ENCODE measurements at places on chromosomes 5 and 9. TPM values are rescaled to one million over a fixed set of nuclear protein-coding genes. Genes with fewer than 3 reads are reported as not detected.

Gene RRAGA
- total RNA-seq, result 54.6 TPM

Gene SKP1
- total RNA-seq, result 123 TPM

Gene LCN6
- not detected for total RNA-seq

GRCh38 chr9:18111146-18111545 is 362.8 kb upstream of the ADAMTSL1 start:
- H3K36me3 ChIP-seq, result no peaks in the 10 kb centered on the region
- no peak for DNase-seq
- H3K27me3 ChIP-seq, result peaks cover 7% of the 10 kb centered on the region
- no peak overlapping the region for H3K27ac ChIP-seq

- no peaks in the 10 kb centered on the region for H3K27me3 ChIP-seq
- H3K36me3 ChIP-seq, result no peaks in the 10 kb centered on the region
- no peak overlapping the region for H3K27ac ChIP-seq
- H3K4me1 ChIP-seq, result no peaks in the 10 kb centered on the region
- H3K4me3 ChIP-seq, result no peak overlapping the region
Observed at GRCh38 chr5:112634796-112635195, 102.9 kb upstream of the APC start.

- H3K36me3 ChIP-seq, result no peaks in the 10 kb centered on the region
- H3K27ac ChIP-seq, result no peak overlapping the region
- no peak for DNase-seq
- H3K27me3 ChIP-seq, result no peaks in the 10 kb centered on the region
Observed at GRCh38 chr5:120217001-120217400, 247.1 kb upstream of the PRR16 start.

DNA sequence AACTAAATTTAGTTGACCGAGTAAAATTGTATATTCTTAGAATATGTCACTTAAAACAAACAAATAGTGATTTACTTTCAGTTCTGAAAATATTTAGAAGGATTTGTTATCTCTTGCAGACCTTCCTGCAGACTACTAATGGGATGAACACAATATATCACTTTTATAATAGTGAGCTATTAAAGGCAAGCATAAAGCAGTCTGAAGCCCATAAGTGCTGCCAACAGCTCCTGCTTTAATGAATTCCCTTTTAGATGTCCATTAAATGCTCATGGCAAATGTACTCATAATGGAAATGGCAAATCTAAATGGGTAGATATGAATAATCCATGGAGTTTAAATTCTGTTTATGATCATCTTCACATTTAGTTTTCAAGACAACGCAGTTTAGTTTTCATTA is 170.2 kb downstream of the RANBP17 start:
- H3K27ac ChIP-seq, result no peak overlapping the region
- no peaks in the 10 kb centered on the region for H3K4me1 ChIP-seq
- no peaks in the 10 kb centered on the region for H3K27me3 ChIP-seq
- no peaks in the 10 kb centered on the region for H3K36me3 ChIP-seq
- DNase-seq, result no peak
- no peak overlapping the region for H3K4me3 ChIP-seq

DNA sequence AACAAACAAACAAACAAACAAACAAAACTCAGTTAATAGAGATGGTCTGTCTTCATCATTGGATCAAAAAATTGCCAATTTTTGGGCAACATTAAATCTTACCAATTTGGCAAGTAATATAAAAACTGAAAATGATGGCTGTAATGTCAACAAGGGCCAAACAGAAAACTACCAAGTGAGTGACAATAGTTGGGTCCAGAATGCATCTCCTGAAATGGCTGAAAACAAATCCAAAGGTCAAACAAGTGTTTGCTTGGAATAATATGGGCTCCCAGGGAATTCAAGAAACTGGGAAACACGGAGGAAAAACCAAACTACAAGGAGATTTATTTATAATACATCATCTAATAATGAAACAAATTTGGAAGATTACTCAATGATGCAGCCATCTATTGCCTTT is 25.1 kb downstream of the BAAT start:
- DNase-seq, result no peak
- no peak overlapping the region for H3K27ac ChIP-seq
- H3K36me3 ChIP-seq, result no peaks in the 10 kb centered on the region
- H3K4me1 ChIP-seq, result no peaks in the 10 kb centered on the region
- no peaks in the 10 kb centered on the region for H3K27me3 ChIP-seq

DNA sequence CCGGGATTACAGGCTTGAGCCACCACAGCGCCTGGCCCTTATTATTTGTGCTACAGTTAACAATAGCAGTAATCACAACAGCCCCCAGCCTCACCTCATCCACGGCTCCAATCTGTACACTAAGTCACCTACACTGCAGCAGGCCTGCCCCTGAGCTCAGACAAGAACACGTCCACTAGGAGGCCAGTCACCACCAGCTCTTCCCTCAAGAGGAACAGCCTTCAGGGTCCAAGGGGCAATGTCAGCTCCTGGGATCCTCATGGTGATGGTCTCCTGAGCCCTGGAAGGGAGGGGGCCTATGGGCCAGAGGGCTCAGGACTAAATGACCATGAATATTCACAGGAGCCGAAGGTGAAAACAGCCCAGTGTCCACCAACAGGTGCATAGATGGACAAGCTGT is 67.7 kb downstream of the VAV2 start:
- H3K4me3 ChIP-seq, result no peak overlapping the region
- H3K36me3 ChIP-seq, result no peaks in the 10 kb centered on the region
- H3K27ac ChIP-seq, result no peak overlapping the region
- H3K27me3 ChIP-seq, result no peaks in the 10 kb centered on the region
- H3K4me1 ChIP-seq, result no peaks in the 10 kb centered on the region
